NCI-H2029 treated with DMSO at 0.1 percent for 48 hours (cell line): ENCODE measurements at places on chromosomes 5 and 9.

DNA sequence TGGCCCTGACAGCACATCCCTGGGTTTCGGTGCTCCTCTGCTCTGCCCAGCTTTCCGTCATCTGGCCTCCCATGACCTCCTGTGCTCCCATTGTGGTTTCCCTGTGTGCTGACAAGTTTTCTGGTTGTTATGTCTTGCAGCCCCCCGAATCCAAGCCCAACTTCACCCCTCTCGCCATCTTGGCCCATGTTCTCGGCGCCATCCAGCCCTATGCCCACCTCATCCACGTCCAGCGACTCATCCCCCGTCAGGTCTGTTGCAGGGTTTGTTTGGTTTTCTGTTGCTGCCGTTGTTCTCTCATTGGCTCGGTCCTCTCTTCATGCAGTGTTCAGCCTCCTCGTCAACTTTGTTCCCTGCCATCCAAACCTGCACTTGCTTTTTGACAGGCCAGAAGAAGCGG lies 196.4 kb downstream of the NR3C1 start:
- DNase-seq = no peak

- no peak for DNase-seq
Observed at GRCh38 chr9:134902936-134903335, 14.8 kb downstream of the FCN1 start.

- DNase-seq = no peak
Observed at GRCh38 chr9:92592946-92593861, 57.4 kb upstream of the ECM2 start.

DNA sequence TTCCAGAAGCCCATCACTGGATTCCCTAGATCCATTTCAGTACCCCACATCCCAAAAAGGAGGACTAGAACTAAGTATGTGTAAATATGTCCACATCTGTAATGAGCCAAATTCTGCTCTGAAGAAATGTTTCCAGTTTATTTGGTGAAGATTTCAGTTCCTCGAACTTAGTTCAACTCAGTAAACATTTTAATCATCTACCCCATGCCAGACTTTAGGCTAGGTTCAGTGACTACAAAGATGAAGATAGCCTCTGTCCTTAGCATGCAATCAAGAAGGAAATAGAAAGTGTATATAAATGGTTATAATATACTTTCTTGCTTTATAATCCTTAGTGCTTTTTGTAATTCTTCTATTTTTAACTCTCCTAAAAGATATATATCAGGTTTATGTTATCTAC lies 21.5 kb downstream of the RUSC2 start:
- DNase-seq = no peak

DNA sequence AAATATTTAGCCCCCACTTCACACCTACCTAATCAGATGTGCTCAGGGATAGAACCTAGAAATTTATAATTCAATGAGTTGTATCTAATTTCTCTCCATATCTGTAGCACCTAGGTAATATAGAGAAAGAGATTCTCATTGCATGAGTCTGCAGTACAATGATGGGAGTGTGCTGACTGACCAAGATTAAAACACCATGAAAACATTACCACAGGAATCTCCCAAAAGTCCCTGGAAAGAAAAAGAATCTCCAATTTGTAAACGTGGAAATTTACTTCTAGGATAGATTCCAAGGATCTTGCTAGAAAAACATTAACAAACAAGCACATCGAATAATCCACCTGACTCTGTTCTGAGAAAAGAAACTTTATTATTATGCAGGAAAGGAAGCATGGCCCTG lies 45.0 kb upstream of the DMRTA1 start:
- no peak for DNase-seq

GRCh38 chr9:129150672-129151211 lies 27.3 kb downstream of the IER5L start:
- DNase-seq = no peak

- DNase-seq = no peak
Observed at GRCh38 chr5:131740477-131740876, 56.3 kb downstream of the FNIP1 start.

- DNase-seq = no peak
Observed at GRCh38 chr9:110537841-110538646, 41.5 kb downstream of the SVEP1 start.

DNA sequence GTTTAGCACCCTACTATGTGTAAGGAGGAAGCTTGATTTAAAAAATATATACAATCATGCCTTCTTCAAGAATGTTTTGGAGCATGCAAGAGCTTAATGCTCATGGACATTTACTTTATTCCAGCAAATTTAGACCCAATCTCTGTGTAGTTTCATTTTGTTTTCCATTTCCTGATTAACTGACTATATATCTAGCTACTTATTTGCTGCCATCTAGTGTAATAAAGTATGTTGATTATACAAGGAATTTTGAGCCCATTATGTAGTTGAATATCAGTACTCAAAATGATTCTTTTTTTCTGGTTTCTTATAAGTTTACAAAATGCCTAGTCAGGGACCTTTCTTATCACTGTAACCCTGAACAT lies 100.0 kb upstream of the CCDC152 start:
- no peak for DNase-seq

DNA sequence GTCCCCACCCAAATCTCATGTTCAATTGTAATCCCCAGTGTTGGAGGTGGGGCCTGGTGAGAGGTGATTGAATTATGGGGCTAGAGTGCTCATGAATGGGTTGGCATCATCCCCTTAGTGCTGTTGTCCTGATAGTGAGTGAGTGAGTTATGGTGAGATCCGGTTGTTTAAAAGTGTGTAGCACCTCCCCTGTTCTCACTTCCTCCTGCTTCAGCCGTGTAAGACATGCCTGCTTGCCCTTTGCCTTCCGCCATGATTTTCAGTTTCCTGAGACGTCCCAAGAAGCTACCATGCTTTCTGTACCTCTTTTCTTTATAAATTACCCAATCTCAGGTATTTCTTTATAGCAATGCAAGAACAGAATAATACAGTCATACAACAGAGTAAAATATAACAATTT lies 742 bp upstream of the LECT2 start:
- no peak for DNase-seq

GRCh38 chr5:173932695-173933139 lies 44.6 kb downstream of the CPEB4 start:
- no peak for DNase-seq

- peak; percentile 32 for DNase-seq
Observed at GRCh38 chr9:899440-900184, 58.1 kb downstream of the DMRT1 start.

- no peak for DNase-seq
Observed at GRCh38 chr9:131178382-131178781, 53.0 kb downstream of the NUP214 start.

- DNase-seq = no peak
Observed at GRCh38 chr5:146072595-146072994, 32.8 kb downstream of the PLAC8L1 start.

GRCh38 chr9:82745919-82746318 lies 317.0 kb downstream of the RASEF start:
- DNase-seq = no peak

GRCh38 chr9:16121601-16122286 lies 568.9 kb downstream of the CCDC171 start:
- no peak for DNase-seq

- DNase-seq = no peak
Observed at GRCh38 chr9:99750526-99750925, 71.2 kb upstream of the NR4A3 start.

GRCh38 chr9:96618209-96619123 lies 1.2 kb downstream of the CDC14B start:
- DNase-seq = peak; percentile 5

DNA sequence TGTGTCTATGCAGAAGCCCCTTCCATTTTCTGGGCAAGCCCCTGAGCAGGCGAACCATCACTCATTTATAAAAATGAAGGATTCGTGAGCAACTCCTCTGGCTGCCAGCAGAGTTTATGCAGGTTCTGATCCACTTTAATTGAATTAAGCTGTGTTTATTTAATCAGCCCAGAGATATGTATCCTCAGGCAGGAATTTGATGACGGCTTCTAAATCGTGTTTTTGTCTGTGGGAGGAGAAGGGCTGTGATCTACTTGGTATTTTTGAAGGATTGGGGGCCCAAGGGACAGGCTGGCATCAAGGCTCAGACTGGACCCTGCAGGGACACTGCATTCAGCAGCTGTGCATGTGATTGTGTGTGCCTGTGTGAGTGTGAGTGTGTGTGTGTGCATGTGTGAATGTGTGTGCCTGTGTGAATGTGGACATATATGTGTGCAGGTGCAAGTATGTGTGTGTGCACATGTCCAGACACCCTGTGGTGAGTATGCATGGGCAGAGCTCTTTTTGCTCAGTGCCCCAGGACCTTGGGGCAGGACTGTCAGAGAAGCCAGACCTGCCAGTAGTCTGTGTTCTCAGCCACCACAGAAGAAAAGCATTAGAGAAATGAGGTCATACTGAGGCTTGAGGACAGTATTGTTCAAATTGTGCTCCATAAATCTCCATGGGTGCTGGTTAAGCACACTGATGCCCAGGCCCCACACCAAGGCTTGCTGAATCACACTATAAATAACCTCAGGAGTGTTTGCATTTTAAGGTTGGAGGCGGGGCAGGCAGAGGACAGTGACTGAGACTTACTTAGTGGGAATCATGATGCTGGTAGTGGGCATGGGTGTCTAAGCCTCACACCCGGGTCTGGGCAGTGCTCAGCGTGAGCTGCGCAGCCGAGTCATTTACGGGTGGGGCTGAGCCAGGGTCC lies 164.0 kb downstream of the CARTPT start:
- DNase-seq = peak; percentile 16

GRCh38 chr9:36923025-36923625 lies 110.9 kb downstream of the PAX5 start:
- no peak for DNase-seq

DNA sequence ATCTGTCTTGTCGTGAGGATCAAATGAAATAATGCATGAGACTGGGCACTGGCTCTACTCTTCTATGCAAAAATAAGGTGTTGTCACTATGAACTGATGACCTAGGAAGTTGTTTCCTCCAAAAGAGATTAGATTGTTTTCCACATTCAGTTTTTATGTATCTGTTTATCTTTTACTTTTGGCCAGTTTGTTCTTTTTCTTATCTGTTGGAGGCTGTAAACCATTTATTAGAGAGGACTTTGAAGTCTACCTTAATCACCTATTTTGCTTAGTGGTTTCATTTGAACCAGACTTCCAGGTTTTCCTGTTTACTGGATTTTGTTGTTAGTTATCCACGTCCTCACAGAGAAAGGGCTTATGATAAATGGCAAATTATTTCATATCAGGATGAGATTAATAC lies 21.5 kb upstream of the GDA start:
- no peak for DNase-seq

GRCh38 chr5:88269222-88269771 lies 652 bp upstream of the TMEM161B start:
- peak; percentile 52 for DNase-seq

GRCh38 chr5:1321576-1321975 lies 23.3 kb downstream of the CLPTM1L start:
- no peak for DNase-seq

DNA sequence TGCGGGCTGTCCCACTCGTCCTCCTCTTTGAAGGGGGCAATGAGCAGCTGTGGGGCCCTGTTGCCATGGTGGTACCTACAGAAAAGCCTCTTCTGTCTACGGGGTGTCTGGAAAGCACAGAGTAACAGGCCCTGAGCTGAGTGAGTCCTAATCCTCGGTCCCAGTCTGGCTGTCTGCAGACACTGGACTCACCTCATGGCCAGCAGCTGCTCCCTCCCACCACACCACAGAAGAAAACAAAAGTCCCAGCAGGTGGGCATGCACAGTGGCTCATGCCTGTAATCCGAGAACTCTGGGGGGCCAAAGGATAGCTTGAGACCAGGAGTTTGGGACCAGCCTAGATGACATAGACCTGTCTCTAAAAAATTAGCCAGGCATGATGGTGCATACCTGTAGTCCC lies 19.9 kb downstream of the P4HA2 start:
- DNase-seq = no peak

- peak; percentile 26 for DNase-seq
Observed at GRCh38 chr5:102638912-102639652, 116.0 kb upstream of the PAM start.

DNA sequence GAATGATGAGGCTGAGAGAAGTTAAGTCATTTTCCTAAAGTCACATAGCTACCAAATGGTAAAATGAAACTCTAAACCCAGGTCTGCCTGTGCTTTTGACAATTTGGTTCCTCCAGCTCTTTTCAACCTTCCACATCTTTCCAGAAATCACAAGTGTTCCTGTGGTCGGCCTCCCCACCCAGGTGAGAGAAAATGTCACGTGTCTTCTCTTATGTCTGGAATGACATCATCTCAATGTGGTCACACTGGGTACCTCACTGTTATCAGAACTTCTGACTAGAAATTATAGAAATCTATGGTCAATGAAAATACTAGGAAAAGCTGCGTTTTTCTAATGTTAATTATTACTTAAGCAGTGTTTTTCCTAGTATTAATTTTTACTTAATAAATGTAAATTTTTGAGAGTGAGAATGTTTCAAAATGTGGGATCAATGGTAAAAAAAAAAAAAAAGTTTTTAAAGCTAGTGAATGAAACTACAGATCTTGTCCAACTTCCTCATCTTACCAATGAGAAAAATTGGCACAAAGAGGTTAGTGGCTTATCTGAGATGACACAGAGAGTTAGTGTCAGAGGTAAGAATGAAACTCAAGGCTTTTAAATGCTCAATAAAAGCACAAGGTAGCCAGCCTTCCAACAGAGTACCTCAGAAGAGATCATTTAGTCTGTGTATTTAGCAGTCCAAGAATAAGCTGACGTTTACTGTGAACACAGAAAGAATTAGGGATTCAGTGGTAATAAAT lies 228.7 kb upstream of the NR4A3 start:
- no peak for DNase-seq

GRCh38 chr5:151451626-151452520 lies 4.5 kb downstream of the SLC36A1 start:
- DNase-seq = no peak

DNA sequence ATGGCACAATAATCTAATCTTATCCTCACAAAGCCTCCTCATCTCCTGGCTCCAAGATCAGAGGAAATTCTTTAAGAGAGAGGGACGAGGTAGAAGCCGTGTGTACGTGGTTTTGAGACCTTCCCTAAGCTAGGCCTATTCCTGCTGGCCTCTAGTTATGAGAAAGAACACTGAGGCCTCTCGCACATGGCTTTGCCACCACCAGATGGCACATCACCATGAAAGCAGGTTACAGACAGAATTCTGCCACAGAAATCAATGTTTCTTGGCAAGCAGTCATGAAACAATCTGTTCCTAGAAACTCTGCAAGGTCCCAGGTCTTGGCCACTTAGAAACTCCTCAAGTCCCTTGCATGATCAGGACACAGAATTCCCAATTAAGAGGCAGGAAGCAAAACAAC lies 268.2 kb upstream of the TAS2R1 start:
- DNase-seq = no peak

DNA sequence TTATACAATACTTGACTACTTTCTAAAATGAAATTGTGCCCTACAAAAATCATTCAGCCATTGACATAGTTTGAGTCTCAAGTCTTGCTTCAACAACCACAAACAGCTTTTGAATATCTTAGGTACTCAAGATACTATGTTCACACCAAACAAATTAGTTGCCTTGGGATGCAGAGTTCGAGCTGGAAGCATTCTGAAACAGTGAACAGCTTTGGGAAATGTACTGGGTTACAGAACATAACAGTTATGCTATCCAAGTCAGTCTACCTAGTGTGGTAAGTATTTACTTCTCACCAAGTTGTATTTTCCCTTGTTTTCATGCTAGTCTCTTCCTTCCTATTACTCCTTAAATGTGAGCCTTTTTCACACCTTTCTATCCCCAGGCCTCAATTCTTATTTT lies 143.2 kb downstream of the SSBP2 start:
- DNase-seq = no peak

GRCh38 chr9:122036988-122037387 lies 56.1 kb downstream of the TTLL11 start:
- DNase-seq = no peak
